ENCODE measurements at places on chromosomes 1 and 21.

DNA sequence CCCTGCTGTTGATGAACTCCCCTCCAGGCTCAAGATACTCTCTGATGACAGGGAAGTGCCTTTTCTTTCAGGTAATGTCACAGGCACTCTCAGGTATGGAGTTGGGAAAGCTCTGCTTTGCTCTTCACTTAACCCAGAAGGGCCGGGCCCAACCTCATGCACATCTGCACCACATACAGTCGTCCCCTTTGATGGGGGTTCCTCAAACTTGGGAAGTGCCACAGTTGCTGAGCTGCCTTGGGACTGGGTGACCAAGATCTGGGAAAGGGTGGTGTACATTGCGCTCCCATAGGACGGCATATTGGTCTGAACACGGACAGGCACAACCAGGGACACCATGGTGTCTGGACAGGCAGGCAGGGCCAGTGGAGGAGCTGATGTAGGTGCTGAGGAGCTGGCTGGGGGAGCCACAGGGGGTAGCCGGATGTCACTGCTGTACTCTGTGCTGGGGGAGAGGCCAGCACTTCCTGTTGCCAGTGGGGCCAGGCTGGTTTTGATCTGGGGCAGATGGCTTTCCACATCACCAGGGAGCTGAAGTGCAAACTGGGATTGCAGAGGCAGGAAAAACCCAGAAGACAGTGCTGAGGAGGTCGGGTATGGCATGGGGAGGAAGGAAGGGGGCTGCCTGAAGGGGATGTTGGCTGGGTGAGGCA lies 96.2 kb upstream of the EDN2 start:
- H3K4me1 ChIP-seq, result peaks cover 32% of the 10 kb centered on the region
- H3K36me3 ChIP-seq, result peaks cover 86% of the 10 kb centered on the region
- no peak overlapping the region for H3K4me3 ChIP-seq
- peak overlapping the region; percentile 46 for H3K27ac ChIP-seq

GRCh38 chr1:56531624-56532349 lies 47.6 kb downstream of the PLPP3 start:
- no peaks in the 10 kb centered on the region for H3K4me1 ChIP-seq
- no peak overlapping the region for H3K27ac ChIP-seq
- no peaks in the 10 kb centered on the region for H3K36me3 ChIP-seq
- no peaks in the 10 kb centered on the region for H3K27me3 ChIP-seq

- no peak overlapping the region for H3K4me3 ChIP-seq
- DNase-seq, result no peak
- no peaks in the 10 kb centered on the region for H3K4me1 ChIP-seq
- no peaks in the 10 kb centered on the region for H3K36me3 ChIP-seq
Measured at GRCh38 chr21:29737186-29737585, 202.6 kb downstream of the GRIK1 start.

GRCh38 chr1:18773753-18774152 lies 85.7 kb downstream of the TAS1R2 start:
- H3K4me1 ChIP-seq, result no peaks in the 10 kb centered on the region
- no peak for DNase-seq
- no peak overlapping the region for H3K4me3 ChIP-seq

DNA sequence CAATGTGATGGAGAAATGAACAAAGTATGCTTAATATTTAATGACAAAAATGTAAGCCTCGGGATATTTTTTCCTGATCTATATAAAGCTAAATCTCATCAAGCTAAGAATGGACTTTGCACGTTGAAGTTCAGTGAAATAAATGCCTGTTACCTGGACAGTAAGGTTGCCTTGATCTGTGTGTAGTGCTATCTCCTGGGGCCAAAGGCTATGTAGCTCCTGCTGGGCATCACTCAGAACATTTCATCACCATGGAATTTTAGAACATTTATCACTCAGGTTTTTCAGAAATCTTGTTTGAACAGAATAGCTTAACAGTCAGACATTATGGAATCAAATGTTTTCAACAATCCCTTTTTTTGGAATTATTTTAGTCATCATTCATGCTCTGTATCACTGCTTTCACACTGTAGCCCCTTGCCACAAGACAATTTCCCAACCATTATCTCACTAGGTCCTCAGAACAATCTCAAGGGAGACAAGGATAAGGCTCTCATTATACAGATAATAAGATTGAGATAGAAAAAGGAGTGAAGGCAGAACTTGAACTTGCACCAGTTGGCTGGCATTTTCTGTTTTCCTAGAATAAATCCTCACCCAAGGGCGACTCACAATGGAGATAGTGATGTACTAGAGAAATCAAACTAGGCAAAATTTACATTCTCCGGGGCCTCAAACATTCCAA lies 3.7 kb downstream of the OR10J1 start:
- H3K4me1 ChIP-seq, result no peaks in the 10 kb centered on the region
- H3K27me3 ChIP-seq, result no peaks in the 10 kb centered on the region
- no peaks in the 10 kb centered on the region for H3K36me3 ChIP-seq
- H3K4me3 ChIP-seq, result no peak overlapping the region

DNA sequence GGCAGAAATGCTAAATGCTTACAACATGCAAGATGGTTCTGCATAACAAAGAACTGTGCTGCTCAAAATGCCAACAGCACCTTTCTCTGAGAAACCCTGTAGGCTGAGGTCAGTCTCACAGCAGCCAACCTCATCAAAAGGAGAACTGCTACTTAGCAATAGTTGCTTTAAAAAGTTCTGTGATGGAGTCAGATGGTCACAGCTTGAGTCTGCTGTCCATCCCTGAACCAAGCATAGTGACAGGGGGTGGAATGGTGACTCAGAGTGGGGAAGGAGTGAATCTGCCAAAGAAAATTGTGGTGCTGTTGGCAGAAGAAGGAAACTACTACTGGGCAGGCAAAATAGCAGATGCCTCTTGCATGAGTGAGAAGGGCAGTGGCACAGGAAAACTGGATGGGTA lies 106.0 kb upstream of the FAM78B start:
- H3K36me3 ChIP-seq, result no peaks in the 10 kb centered on the region
- peaks cover 4% of the 10 kb centered on the region for H3K4me1 ChIP-seq
- DNase-seq, result no peak
- H3K27ac ChIP-seq, result no peak overlapping the region

- no peak for DNase-seq
- no peak overlapping the region for H3K27ac ChIP-seq
- H3K4me3 ChIP-seq, result no peak overlapping the region
- H3K36me3 ChIP-seq, result no peaks in the 10 kb centered on the region
- no peaks in the 10 kb centered on the region for H3K4me1 ChIP-seq
Measured at GRCh38 chr1:70571191-70571590, 160.1 kb downstream of the CTH start.

- no peaks in the 10 kb centered on the region for H3K36me3 ChIP-seq
- no peak for DNase-seq
- no peak overlapping the region for H3K27ac ChIP-seq
- H3K4me3 ChIP-seq, result no peak overlapping the region
Measured at GRCh38 chr21:35366394-35367080, 317.4 kb upstream of the RUNX1 start.

GRCh38 chr1:110258734-110259133 lies 48.6 kb downstream of the KCNC4 start:
- no peak for DNase-seq
- H3K4me3 ChIP-seq, result no peak overlapping the region

DNA sequence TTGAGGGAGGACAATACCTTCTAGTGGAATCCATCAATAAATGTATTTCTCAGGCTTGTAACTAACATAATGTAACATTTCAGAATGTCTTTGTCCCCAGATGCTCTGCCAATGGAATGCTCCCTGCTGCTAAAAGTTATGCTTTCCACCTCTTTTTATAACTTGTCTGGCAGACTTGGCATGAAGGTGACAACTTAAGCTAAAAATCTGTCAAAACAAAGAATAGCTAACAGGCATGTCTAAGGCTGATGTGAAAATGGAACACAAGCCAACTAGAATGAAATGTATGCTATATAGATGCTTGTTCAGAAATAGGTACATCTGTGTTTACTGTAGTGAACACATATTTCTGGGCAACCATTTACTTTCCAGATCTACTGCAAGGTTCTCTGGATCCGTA lies 467.9 kb downstream of the MRPL39 start:
- H3K27ac ChIP-seq, result no peak overlapping the region
- no peak for DNase-seq
- H3K4me1 ChIP-seq, result no peaks in the 10 kb centered on the region

GRCh38 chr1:94125551-94126514 lies 4.9 kb upstream of the ABCA4 start:
- no peaks in the 10 kb centered on the region for H3K36me3 ChIP-seq
- H3K4me3 ChIP-seq, result no peak overlapping the region
- no peak overlapping the region for H3K27ac ChIP-seq
- no peaks in the 10 kb centered on the region for H3K4me1 ChIP-seq
- DNase-seq, result no peak
- peaks cover 3% of the 10 kb centered on the region for H3K27me3 ChIP-seq

DNA sequence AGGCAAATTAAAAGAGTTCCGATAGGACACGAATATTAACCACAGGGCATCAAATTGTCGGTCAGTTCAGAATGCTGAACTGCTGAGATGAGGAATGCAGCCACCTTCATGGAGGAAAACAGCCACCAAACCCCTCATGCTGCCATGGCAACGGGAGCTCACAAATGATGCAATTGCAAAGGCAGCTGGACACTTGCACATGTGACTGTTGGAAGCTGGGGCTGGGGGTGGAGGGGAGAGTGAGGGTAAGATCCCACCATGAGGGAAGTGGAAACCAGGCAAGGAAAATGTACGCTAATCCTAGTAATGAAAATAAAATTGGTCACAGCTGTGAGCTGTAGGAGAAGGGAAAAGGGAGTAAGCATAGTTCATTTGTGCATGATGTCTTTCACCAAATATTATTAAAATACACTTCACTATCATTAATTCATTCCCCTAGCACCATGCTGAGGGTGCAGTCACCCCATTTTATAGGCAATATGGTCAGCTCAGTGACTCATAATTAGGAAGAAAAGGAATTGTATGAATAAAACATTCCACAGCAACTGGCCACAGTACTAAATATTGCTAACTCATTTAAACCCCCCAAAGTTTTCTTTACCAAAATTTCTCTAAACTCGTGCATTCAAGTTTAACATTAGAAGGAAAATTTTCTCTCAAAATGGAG lies 15.3 kb downstream of the BECN2 start:
- no peaks in the 10 kb centered on the region for H3K36me3 ChIP-seq
- no peak overlapping the region for H3K27ac ChIP-seq
- no peaks in the 10 kb centered on the region for H3K4me1 ChIP-seq

DNA sequence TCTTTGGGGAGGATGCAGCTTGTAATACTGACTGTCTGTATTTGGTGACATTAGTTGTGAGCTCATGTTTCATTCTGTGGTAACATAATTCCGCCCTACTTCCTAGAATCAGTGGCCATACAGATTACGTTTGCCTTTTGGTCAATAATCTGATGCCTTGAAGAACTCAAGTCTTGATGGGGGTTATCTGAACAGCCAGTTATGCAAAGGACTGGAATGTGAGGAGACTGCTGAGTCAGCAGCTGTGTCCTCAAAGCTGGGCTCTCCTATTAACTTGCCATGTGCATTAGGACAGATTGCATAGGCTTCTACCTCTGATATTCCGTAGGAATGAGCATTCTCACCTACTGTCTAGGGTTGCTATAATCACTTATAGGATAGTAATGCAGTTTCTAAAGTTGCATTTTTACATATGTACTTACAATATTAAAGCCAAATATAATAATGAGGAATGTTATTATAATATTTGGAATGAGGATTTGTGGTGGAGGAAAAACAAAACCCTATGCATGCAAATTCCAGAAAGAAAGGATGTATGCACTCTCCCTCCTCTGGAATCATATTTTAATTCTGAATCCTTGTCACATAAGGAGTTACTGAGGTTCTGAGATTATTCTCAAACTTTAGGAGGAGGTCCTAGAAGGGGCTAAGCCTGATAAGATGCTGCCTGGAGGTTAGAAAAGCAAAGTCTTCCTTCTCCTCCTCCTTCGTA lies 116.0 kb downstream of the NOS1AP start:
- no peak for DNase-seq
- no peaks in the 10 kb centered on the region for H3K4me1 ChIP-seq
- no peak overlapping the region for H3K4me3 ChIP-seq
- no peaks in the 10 kb centered on the region for H3K36me3 ChIP-seq
- no peak overlapping the region for H3K27ac ChIP-seq

DNA sequence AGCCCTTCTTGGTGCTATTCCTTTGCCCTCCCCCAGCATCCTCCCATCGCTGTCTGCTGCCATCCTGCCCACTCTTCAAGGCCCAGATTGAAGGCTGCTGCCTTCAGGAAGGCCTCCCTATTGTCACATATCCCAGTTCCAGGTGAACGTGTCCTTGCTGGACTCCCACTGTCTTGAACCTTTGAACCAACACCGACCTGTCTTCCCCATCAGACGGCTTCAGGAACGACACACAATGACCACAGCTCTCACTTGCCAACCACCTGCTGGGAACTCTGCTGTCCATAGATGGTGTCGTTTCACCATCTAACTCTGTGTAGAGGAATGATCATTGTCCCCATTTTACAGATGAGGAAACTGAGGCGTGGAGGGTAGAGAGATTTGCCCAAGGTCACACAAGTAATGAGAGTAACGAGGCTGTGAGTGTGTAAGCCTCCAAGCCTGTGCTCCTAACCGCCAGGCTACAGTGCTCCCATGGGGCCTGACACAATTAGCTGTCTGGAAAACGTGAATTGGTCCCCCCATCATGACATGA lies 9.9 kb upstream of the PLEKHG5 start:
- peaks cover 24% of the 10 kb centered on the region for H3K27me3 ChIP-seq
- H3K27ac ChIP-seq, result no peak overlapping the region
- DNase-seq, result no peak
- H3K4me3 ChIP-seq, result no peak overlapping the region
- H3K4me1 ChIP-seq, result peaks cover 3% of the 10 kb centered on the region
- no peaks in the 10 kb centered on the region for H3K36me3 ChIP-seq

DNA sequence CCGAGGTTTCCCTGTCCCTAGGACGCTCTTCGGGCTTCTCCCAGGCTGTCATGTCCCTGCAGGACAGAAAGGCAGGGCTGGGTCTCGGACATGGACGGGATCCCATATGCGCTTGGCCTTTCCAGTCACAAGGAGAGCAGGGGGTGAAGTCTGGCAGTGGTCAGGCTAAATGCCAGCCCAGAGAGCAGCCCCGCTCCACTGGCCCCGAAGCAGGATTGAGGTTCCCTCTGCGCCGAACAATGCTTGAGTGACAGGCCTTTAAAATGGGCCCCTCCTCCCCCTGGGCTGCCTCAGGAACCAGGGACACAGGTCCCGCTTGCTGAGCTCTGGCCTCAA lies 12.7 kb downstream of the DRAXIN start:
- H3K27ac ChIP-seq, result no peak overlapping the region
- H3K4me3 ChIP-seq, result no peak overlapping the region
- peaks cover 4% of the 10 kb centered on the region for H3K27me3 ChIP-seq
- no peak for DNase-seq
- no peaks in the 10 kb centered on the region for H3K36me3 ChIP-seq
- H3K4me1 ChIP-seq, result no peaks in the 10 kb centered on the region

DNA sequence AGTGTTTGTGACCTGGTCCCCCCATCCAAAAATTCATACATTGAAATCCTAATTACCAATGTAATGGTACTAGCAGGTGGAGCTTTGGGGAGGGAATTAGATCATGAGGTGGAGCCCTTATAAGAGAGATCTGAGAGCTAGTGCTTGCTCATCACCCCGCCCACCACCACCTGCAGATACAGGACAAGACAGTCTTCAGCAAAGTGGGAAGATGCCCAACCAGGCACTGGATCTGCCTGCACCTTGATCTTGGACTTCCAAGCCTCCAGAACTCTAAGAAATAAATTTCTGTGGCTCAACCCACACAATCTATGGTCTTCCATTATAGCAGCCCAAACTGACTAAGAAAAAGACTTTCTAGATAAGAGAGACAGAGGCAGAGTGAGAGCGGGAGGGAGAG lies 343.4 kb downstream of the LRRIQ3 start:
- no peak for DNase-seq
- no peaks in the 10 kb centered on the region for H3K27me3 ChIP-seq
- no peak overlapping the region for H3K27ac ChIP-seq
- no peaks in the 10 kb centered on the region for H3K4me1 ChIP-seq
- H3K4me3 ChIP-seq, result no peak overlapping the region
